ENCODE measurements at places on chromosomes 3 and 15.

DNA sequence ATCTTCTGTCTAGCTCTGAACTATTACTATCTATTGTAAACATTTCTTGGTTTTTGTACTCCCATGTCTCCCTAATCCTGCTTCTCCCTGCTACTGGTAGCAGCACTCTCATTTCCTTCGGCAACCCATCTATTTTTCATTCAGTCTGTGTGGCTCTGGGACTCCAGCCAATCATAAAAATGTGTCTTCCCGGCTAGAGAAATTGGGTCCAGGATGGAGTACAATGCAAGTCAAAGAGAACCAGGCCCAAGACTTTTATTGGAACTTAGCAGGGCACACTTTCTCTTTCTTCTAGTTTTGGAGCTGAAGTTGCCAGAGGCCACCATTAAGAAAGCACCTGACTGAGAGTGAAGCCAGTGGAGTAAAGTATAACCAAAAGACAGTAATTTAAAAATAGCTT is 22.8 kb upstream of the ARHGEF26 start:
- DNase-seq: no peak

DNA sequence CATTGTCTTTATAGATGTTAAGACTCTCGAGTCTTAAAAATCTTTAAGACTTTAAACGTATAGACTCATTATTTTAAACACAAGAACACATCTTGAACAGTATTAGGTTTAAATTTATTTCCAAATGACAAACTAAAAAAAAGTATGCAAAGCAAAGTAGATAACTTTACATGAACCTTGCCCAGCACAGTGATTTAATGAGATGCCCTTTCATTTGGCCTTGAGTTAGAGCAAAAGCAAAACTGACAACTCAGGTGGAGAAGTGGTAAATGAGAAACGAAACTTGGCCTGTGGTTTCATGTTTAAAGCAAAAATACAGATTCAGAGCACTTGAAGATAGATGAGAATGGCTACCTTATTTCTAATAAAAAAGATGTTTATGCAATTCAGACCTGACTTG is 8.6 kb downstream of the GPR15 start:
- no peak for DNase-seq

DNA sequence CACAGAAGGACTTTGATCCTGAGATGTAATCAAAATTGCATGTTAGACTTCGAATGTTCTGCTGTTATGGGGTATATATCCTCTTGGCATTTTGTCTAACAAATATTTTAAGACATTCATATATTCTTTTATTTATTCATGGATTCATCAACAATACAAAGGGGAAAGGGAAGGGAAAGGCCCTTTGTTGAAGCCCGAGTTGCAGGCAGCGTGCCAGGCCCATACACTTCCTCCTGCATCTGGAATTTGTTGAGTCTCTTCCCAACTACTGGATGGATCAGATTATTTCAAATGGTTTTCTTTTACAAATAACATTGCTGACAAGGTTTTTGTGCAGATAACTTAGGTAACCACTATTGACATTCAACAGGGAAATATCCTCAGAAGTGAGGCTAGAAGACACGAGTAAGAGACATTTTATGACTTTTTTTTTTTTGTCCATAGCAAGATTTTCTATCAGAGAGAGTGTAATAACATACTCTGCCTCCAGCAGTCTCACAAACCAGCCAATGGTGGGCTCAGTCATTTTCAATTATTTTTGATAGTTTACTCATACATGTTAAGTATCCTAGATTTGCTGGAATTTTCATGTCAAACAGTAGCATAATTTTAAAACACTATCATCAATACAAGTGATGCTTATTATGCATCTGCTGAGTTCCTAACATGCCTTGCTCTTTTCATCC is 94.3 kb downstream of the RPL39L start:
- DNase-seq: no peak

- no peak for DNase-seq
Observed at GRCh38 chr3:132872711-132873110, 150.5 kb upstream of the NPHP3 start.

- no peak for DNase-seq
Observed at GRCh38 chr15:75809986-75810750, 33.1 kb upstream of the UBE2Q2 start.

- DNase-seq: no peak
Observed at GRCh38 chr3:117434661-117435412, 725.3 kb downstream of the TUSC7 start.

DNA sequence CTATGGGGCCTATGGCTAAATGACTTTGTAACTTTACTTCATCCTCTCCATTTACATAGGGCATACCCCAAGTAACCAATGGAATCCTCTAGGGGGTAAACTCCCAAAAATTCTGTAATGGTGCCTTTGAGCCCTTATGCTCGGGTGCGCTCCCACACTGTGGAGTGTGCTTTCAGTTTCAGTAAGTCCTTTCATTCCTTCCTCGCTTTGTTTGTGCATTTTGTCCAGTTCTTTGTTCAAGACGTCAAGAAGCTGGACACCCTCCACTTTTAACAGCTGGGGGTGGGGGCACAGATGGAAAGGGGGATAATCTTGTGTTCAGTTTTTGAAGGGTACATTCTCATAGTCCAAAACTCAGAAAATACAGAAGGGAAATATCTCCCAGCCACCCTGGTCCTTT is 84.4 kb upstream of the C2CD4B start:
- no peak for DNase-seq

- DNase-seq: no peak
Observed at GRCh38 chr3:27632431-27633223, 89.5 kb downstream of the EOMES start.

DNA sequence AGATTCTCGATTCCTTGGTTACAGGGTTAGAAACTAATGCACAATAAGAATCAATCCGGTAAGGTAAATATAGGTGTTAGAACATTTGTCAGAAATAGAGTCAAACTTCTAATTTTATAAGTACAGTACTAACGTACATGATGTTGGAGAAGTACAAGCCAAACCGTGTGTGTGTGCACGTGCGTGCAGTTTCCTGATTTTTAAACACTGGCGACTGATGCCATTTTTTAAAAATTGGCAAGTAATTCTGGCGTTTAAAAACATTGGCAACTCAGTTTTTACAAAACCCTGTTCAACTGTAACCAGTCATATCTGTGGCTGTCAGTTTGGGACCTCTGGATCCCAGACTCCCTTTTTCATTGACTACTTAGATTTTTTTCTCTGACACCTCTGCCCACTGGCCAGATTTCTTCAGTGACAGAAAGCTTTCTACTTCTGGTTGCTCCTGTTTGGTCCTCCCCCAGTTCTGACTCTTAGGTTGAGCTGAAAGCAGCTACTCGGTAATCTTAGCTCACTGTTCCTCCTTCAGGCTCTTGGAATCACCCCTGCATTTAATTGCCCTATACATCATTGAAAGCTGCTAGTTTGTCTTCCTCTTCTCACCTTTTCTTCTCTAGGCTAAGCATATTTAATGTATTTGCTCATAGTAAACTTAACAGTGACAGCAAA is 843 bp downstream of the ATG7 start:
- no peak for DNase-seq

- no peak for DNase-seq
Observed at GRCh38 chr3:178996399-178996798, 75.2 kb downstream of the ZMAT3 start.

DNA sequence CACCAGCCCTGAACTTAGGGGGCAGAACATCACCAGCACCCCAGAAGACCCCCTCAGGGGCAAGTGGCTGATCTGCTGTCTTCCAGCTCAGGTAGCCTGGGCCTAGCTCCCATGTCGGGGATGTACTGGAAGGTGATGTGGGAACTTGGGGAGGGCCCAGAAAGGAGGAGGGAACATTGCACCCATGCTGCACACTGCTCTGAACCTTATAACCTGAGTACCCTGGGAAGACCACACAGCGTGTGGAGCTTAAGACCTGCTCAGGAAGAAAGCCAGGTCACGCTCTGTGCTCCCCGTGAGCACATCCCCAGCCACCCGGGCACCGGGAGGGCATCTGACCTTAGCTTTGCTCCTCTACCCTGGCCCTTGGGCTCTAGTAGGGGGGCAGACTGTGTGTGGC is 159.4 kb downstream of the ATP10A start:
- no peak for DNase-seq

- no peak for DNase-seq
Observed at GRCh38 chr3:194675081-194675640, 3.2 kb upstream of the LSG1 start.

- DNase-seq: no peak
Observed at GRCh38 chr3:179421500-179421899, 29.8 kb downstream of the GNB4 start.

GRCh38 chr3:55704521-55704920 is 217.4 kb upstream of the WNT5A start:
- DNase-seq: no peak

- no peak for DNase-seq
Observed at GRCh38 chr3:135503760-135504686, 461.5 kb upstream of the PPP2R3A start.

GRCh38 chr15:31324186-31324585 is 2.4 kb upstream of the KLF13 start:
- DNase-seq: no peak

- no peak for DNase-seq
Observed at GRCh38 chr3:93906245-93906644, 67.5 kb downstream of the PROS1 start.

GRCh38 chr3:187251599-187251998 is 39.9 kb downstream of the MASP1 start:
- no peak for DNase-seq

- DNase-seq: no peak
Observed at GRCh38 chr3:168156479-168156878, 60.8 kb upstream of the GOLIM4 start.

DNA sequence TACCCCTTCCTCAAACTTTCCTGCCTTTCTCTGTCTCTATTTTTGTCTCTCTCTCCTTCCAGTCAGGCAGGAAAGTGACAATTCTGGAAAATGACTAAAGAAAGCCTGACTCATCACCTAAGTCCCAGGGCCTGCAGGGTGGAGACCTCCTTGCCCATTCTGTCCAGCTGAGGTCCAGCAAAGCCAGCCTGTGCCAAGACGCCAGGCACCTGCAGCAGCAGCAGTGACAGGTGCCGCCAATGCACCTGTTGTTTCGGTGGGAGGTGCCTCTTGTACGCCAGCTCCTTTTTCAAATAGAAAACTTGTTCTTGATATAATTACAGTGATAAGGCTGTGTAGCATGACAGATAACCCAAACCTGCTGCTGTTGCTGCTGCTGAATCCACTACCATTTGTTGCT is 501.3 kb downstream of the NTRK3 start:
- no peak for DNase-seq

DNA sequence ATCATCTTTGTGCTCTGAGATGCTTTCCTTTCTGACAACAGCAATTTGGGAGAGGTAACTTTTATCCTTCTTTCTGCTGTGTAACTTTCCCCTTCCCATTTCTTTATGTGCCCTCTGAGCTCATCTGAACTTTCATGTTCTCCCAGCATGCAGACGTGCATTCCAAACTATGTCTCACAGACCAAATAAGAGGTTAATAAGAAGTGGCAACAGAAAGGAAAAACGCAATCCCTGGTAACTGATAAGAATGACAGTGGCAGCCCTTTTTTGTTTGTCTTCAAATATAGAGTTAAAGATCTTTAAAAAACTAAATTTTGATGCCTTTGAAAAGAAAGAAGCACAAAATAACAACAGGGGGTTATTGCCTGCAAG is 533.4 kb downstream of the FOXP1 start:
- no peak for DNase-seq

GRCh38 chr3:8663177-8664061 is 18.8 kb upstream of the SSUH2 start:
- DNase-seq: peak; percentile 14

DNA sequence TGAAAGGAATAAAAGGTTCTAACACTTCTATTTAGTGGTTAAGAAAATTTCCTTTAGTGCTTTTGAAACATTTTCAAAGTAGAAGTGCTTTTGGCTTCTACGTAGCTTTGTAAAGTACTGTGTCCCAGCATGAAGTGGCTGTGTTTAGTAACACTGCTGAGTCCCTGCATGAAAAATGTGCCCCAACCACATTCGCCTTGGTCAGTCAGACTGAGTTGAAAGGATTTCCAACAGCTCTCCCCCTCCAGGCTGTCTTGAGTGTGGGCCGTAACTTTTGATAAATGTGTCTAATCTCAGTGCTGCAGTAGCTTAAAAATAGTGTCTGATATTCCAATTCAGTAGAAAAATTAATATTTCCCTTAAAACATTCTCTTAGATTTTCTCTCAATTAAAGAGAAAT is 115.0 kb downstream of the NR1D2 start:
- DNase-seq: no peak

GRCh38 chr3:188185717-188186251 is 31.8 kb downstream of the LPP start:
- DNase-seq: no peak

GRCh38 chr15:82624438-82624837 is 22.7 kb downstream of the CPEB1 start:
- DNase-seq: no peak

DNA sequence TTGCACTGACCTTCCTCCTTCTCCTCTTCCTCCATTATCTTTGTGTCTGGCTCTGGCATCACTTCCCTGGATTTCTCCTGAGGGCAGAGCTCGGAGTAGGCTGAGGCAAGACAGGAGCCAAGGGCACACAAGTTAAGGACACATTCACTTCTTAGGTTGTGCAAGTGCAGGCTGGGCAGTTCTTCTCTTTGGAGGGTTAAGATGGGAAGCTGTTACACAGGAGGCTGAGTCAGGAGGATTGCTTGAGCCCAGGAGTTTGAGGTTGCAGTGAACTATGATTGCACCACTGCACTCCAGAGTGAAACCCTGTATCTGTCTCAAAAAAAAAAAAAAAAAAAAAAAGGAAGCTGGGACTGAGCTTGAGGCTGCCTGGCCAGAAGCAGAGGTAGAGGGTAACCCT is 176.2 kb upstream of the ANKRD28 start:
- no peak for DNase-seq

GRCh38 chr3:72318504-72319193 is 529.6 kb downstream of the SHQ1 start:
- DNase-seq: no peak

DNA sequence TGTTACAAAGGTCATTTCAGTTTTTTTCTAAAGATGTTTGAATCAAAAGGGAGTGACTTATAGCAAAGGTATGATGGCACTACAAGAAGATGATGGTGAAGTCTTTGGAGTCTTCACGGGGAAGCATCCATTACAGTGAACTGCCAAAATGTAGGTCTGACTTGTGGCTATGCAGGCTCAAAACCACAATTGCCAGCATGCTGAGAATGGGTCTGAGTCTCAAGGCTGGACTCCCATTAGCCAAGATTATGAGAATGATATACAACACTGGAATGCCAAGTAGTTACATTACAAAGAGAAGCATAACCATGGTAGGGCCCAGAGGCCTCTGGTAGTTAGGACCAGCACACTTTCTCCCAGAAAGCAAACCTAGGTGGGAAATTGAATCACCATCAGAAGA is 194.2 kb downstream of the MTHFS start:
- DNase-seq: no peak

DNA sequence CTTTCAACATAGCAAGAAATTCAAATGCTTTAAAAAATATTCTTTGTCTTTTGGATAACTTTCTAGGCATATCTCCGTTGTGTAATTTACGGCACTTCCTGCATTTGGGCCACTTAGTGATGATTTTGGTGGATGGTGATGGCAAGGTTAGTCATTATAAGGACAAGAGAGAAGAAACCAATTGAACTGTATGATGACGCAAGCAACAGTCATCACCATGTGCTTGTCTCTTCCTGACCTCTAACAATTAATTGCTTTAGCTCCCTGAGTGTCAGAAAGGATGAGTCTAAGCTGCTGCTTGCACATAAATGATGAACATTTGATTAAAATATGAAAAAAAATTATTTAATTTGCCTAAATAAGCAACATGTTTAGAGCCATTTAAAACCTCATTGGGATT is 11.3 kb upstream of the P2RY12 start:
- DNase-seq: no peak

GRCh38 chr3:190785047-190785446 is 77.4 kb downstream of the GMNC start:
- DNase-seq: no peak
